ENCODE measurements at places on chromosomes 13 and 19. TPM values are rescaled to one million over a fixed set of nuclear protein-coding genes. Genes with fewer than 3 reads are reported as not detected.

DNA sequence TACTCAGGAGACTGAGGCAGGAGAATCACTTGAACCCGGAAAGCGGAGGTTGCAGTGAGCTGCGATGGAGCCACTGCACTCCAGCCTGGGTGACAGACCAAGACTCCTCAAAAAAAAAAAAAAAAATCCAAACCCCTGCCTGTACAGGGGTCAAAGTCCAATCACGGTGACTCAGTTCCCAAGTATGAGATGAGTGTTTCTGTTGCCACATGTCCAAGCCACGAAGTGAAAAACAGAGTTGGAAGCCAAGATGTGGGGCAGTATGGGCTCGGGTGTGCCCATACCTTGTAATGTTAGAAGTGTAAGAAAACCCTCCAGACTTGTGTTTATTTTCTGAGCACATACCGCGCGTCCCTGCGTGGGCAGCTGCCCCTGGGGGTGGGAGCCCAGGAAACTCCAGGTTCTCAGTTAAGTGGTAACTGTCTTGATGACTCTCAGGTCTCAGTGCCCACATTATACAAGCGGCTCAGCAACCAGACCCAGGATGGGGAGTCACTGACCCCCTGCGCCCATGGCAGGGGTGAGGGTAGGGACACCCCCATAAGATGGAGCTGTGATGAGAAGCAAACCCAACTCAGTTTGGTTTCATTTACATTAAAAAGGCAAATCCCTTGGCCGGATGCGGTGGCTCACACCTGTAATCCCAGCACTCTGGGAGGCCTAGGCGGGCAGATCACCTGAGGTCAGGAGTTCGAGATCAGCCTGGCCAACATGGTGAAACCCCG lies 1.2 kb upstream of the GPX4 start:
- H3K27me3 ChIP-seq: no peaks in the 10 kb centered on the region
- DNase-seq: no peak
- H3K4me1 ChIP-seq: peaks cover 85% of the 10 kb centered on the region
- peaks cover 18% of the 10 kb centered on the region for H3K36me3 ChIP-seq
- H3K4me3 ChIP-seq: peak overlapping the region; percentile 4
- H3K27ac ChIP-seq: peak overlapping the region; percentile 100

DNA sequence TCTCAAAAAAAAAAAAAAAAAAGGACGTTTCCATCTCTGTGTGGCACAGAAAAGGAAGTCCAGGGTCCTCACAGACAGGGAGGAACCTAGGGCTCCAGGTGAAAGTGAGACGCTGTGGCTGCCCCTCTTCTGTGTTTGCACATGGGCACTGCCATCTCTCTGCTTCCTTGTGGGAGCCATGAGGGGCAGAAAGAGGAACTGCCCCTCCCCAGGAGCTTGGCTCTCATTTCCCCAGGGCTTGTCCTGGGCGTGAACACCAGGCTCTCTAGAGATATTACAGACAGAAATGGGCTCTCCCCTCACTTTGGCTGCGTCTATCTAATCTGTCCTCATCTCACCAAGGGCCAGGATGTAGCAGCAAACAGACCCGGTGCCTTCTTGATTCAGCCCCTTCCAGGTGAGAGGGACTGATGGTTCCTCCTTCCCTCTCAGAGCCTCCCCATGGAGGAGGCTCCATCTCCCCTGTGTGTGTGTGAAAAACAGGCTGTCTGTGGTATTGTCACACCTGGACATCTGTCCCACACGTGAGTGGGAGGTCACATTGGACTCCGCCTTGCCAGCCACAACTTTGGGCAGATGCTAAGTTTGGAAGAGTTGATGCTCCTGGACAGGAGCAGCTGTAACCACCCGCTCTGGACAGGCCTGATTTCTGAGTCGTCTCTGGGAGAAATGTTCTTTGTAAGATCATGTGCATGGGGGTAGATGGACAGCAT lies 840 bp upstream of the LILRA4 start:
- no peaks in the 10 kb centered on the region for H3K36me3 ChIP-seq
- H3K4me1 ChIP-seq: no peaks in the 10 kb centered on the region
- no peak overlapping the region for H3K4me3 ChIP-seq
- peaks cover 6% of the 10 kb centered on the region for H3K27me3 ChIP-seq

DNA sequence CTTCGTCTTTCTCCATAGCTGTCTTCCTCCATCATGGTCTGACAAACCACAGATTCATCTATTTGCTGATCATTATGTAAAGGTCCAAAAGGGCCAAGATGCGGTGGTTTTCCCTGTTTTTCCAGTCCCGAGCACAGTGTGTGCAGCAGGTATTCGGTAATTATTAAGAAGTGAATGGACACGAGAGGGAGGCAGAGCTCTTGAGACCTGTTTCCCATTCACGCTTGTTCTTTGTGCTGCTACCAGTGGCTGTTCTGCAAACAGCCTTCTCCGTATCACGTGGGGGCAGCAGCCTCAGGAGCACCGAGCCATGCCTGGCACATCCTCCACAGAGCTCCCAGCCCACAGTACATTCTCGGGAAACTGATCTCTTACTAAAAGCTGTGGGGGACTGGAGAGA lies 50.3 kb downstream of the CCDC70 start:
- DNase-seq: peak; percentile 40
- H3K4me1 ChIP-seq: no peaks in the 10 kb centered on the region
- H3K4me3 ChIP-seq: no peak overlapping the region
- H3K27me3 ChIP-seq: no peaks in the 10 kb centered on the region
- no peak overlapping the region for H3K27ac ChIP-seq

- no peak for DNase-seq
- H3K27me3 ChIP-seq: peaks cover 20% of the 10 kb centered on the region
- H3K4me3 ChIP-seq: no peak overlapping the region
- H3K27ac ChIP-seq: peak overlapping the region; percentile 60
- no peaks in the 10 kb centered on the region for H3K36me3 ChIP-seq
Measured at GRCh38 chr13:46388846-46389245, 1.8 kb upstream of the RUBCNL start.

- no peak overlapping the region for H3K4me3 ChIP-seq
- DNase-seq: no peak
- H3K27ac ChIP-seq: no peak overlapping the region
- no peaks in the 10 kb centered on the region for H3K36me3 ChIP-seq
- H3K27me3 ChIP-seq: no peaks in the 10 kb centered on the region
Measured at GRCh38 chr19:33998739-33999345, 173.5 kb upstream of the LSM14A start.

DNA sequence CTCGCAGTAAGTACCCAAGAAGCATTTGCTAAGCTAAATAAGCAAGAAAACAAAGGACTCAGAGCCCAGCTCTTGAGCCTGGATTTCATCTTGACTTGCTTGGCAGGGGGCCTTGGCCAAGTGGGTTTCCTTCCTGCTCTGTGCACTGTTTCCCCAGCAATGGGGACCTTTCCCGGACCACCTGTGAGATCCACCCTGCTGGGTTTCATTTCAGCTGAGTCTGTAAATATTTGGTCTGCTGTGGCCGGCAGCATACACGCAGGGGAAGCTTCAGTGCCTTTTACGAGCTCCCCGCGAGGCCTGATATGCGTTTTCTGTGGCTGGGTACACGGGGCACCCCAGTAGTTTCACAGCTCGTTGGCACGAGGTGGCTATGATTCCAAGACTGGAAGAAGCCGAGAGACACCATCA lies 12.4 kb upstream of the TINCR start:
- peaks cover 16% of the 10 kb centered on the region for H3K4me1 ChIP-seq
- H3K36me3 ChIP-seq: peaks cover 15% of the 10 kb centered on the region
- no peaks in the 10 kb centered on the region for H3K27me3 ChIP-seq
- H3K27ac ChIP-seq: no peak overlapping the region
- H3K4me3 ChIP-seq: no peak overlapping the region

DNA sequence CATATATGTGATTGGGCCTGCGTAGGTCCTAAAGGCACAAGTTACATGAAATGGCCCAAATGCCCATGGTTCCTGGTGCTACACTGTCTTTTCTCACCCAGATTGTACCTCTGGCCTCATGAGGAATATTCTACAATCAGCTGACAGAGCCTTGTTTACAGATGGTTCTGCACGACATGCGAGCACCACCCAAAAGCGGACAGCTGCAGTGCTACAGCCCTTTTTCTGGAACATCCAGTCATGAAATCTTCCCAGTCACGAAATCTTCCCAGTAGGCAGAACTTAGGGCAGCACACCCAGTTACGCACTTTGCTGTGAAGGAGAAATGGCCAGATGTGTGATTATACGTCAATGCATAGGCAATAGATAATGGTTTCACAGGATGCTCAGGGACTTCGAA lies 7.7 kb upstream of the ELF1 start:
- no peak overlapping the region for H3K27ac ChIP-seq
- no peak for DNase-seq
- no peaks in the 10 kb centered on the region for H3K27me3 ChIP-seq
- peaks cover 3% of the 10 kb centered on the region for H3K4me1 ChIP-seq
- H3K36me3 ChIP-seq: no peaks in the 10 kb centered on the region
- H3K4me3 ChIP-seq: no peak overlapping the region

DNA sequence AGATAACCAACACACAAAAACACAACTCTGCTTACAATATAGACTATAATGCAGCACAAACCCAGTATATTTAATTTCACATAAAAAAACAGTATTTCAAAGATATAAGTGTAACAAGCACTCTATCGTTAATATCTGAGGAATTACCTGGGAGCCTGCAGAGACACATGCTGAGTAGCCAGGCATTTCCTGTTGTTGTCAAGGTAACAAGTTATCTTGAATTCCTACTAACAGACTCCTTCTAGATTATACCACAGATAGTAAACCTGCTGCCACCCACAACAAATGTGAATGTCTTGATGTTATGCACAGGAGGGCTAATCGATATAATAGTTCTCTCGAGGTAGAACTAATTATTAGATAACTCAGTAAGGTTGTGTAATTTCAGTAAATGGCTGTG lies 826.0 kb upstream of the PRR20A start:
- no peak overlapping the region for H3K27ac ChIP-seq
- no peak for DNase-seq
- no peaks in the 10 kb centered on the region for H3K4me1 ChIP-seq
- H3K27me3 ChIP-seq: no peaks in the 10 kb centered on the region

GRCh38 chr19:29843180-29844051 lies 31.6 kb downstream of the CCNE1 start:
- H3K4me1 ChIP-seq: peaks cover 24% of the 10 kb centered on the region
- H3K36me3 ChIP-seq: no peaks in the 10 kb centered on the region
- peak overlapping the region; percentile 37 for H3K27ac ChIP-seq
- H3K4me3 ChIP-seq: peak overlapping the region; percentile 68
- DNase-seq: peak; percentile 69

DNA sequence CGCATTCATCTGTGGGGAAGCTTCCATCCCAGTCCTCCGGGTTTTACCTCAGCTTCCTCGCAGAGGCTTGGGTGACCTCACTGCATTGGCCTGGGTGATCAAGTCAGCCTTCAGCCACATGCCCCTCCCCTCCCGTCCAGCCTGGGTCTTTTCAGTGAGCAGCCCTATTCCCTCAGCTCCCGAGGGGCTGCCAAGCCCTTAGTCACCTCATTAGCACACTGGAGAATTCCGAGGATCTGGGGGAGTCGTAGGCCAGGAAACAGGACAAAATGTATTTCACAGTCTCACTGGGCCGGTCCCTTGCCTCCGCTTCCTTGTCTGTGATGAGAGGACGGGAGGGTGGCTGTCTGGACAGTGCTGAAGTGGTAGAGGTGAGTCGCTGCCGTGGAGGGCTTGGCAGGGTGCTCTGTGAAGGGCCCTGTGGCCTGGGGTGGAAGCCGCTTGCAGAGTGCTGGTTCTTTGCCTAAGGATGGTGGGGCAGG lies 19.9 kb downstream of the KDM4B start:
- DNase-seq: peak; percentile 84
- no peak overlapping the region for H3K4me3 ChIP-seq
- H3K4me1 ChIP-seq: peaks cover 47% of the 10 kb centered on the region
- no peaks in the 10 kb centered on the region for H3K27me3 ChIP-seq
- H3K36me3 ChIP-seq: no peaks in the 10 kb centered on the region

DNA sequence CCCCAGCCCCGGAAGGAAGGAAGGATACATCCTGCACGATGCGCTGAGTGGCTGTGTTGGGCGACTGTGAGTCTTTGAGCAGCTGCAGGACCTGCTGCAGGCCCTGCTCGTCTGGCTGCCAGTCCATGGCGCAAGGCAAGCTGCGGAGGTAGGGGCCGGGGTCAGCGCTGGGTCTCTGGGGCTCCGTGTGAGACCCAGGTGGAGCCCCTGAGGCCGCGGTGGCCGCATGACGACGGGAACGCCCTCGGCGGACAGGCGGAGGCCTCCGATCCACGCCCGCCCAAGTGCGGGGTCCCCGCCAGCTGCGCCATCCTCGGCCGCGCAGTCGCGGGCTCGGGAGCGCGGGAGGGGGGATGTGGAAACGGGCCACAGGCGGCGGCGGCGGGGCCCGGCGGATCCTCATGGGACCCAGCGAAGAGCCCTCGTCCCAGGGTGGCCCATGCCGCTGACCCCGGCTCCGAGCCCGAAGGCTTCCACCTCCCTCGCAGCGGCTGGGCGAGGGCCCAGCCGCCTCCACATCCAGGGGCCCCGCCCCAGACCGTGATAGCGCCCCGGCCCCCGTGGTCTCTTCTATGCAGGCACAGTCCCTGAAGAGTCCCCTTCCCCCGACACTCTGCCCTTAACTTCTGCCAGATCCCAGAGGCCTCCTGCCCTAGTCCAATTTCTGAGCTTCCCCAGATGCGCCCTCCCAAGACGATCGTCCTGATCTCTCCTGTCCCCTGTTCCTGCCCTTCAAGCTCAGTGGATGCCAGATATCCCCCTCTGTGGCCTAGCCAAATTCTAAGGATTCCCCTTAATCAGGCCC lies 2.7 kb downstream of the TNPO2 start:
- H3K36me3 ChIP-seq: peaks cover 30% of the 10 kb centered on the region
- peaks cover 36% of the 10 kb centered on the region for H3K4me1 ChIP-seq
- H3K4me3 ChIP-seq: peak overlapping the region; percentile 81
- peak overlapping the region; percentile 95 for H3K27ac ChIP-seq
- no peaks in the 10 kb centered on the region for H3K27me3 ChIP-seq

- DNase-seq: no peak
- no peaks in the 10 kb centered on the region for H3K27me3 ChIP-seq
- H3K36me3 ChIP-seq: no peaks in the 10 kb centered on the region
- H3K4me3 ChIP-seq: no peak overlapping the region
Measured at GRCh38 chr13:77732287-77732686, 34.8 kb downstream of the SLAIN1 start.

DNA sequence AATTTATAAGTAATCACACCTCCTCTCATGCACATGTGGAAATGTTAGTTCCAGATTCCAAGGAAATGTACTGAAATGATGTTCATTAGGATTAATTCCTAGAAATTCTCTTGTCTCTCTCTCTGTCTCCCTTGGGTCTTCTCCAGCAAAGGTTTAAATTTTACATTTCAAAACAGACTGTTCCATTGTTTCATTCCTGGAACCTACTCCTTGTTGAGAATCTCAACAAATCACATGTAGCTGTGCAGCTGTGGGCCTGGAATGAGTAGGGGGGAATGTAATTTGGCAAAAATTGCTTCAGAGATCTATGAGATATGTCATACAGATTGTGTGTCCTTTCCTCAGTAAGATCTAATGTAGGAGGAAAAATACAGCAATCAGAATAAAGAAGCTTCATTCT lies 46.2 kb upstream of the RFXAP start:
- H3K4me3 ChIP-seq: no peak overlapping the region
- no peaks in the 10 kb centered on the region for H3K36me3 ChIP-seq
- H3K27ac ChIP-seq: no peak overlapping the region
- H3K27me3 ChIP-seq: no peaks in the 10 kb centered on the region
- H3K4me1 ChIP-seq: no peaks in the 10 kb centered on the region
- no peak for DNase-seq

Gene C19orf18
- total RNA-seq: not detected

Gene ZNF558
- total RNA-seq: 29.7 TPM

Gene TSSK6
- 2.7 TPM for total RNA-seq

Gene RPL13A
- 4,512 TPM for total RNA-seq

Gene FREM2
- 0.72 TPM for total RNA-seq

Gene LYL1
- 2.7 TPM for total RNA-seq

Gene PTPRH
- 1.4 TPM for total RNA-seq
